ENCODE measurements at places on chromosomes 13 and 19.
A peak's percentile ranks its signal among the peaks of the same experiment; 100 is the strongest.

GRCh38 chr19:17615889-17616685, 60.6 kb downstream of the COLGALT1 start:
- DNase-seq, result no peak

- peak; percentile 74 for DNase-seq
These were observed 17.3 kb downstream of the NUFIP1 start for GRCh38 chr13:44971656-44972595.

GRCh38 chr13:91348906-91349435, 1.5 kb downstream of the MIR17HG start:
- peak; percentile 75 for DNase-seq

DNA sequence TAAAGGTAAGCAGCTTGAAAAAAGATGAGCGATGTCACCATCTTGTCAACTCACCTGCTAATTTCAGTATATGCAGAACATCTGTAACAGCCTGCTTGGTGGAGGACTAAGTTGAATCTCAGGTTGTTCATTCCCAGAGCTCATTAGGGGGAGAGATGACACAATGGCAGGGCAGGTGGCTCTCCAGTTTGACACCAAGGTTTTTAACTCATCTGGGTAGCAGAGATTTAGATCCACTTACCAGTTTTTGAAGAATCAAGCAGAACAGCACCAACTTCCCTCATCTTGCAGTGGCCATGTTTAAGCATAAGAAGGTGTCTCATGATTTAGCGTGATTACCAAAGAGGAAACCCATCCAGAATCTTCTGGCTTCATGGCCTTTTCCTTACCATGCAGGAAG, 168.3 kb downstream of the TSHZ3 start:
- no peak for DNase-seq

DNA sequence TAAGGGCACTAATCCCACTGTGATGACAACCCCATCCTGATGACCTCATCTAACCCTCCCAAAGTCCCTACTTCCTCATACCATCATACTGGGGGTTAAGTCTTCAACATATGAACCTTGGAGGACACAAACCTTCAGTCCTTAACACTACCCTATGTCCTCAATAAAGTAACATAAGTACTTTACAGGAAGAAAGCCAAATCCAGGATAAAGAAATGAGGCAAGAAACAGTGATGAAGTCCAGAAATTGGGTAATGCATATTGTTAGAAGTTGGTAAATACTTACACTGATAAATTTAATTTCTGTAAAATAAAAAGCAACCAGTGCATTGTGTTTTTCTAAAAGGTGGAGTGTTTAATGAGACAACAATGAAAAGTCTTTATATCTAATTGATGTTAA, 284.8 kb upstream of the SOX21 start:
- peak; percentile 11 for DNase-seq

- DNase-seq, result peak; percentile 9
These were observed 72.5 kb downstream of the ZNF708 start for GRCh38 chr19:21256722-21257121.

- peak; percentile 30 for DNase-seq
These were observed 14.4 kb downstream of the PAK4 start for GRCh38 chr19:39139971-39140453.

GRCh38 chr19:38537071-38537936, 80.4 kb downstream of the MAP4K1 start:
- no peak for DNase-seq

GRCh38 chr19:47603706-47604565, 5.0 kb upstream of the BICRA start:
- no peak for DNase-seq

DNA sequence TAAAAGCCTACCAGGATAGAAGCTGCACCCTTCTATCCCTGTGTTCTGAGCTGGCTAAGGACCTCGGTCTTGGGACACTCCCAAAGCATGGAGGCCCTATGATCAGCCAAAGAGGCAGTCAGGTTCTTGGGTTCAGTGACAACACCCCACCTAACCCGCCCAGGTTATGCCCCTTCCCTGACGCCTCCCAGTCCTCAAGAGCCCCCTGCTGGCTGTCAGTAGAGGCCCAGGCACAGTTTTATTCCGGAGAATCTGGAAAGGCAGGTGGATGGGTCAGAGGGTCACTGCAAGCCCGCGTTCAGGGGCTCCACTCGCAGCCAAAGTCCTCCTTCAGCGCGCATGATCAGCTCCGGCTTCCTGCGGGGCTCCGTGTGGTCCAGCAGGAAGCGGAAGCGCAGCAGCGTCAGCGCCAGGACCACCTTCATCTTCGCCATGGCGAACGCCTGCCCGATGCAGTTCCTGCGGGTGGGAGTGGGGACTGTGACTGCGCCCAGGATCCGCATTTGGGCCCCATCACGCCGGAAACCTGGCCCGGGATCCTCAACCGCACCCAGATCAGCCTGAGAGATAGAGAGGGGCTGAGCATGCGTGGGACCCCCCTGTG, 22.3 kb downstream of the OR10H3 start:
- no peak for DNase-seq

- DNase-seq, result no peak
These were observed 84.7 kb downstream of the ERCC5 start for GRCh38 chr13:102930566-102930965.

DNA sequence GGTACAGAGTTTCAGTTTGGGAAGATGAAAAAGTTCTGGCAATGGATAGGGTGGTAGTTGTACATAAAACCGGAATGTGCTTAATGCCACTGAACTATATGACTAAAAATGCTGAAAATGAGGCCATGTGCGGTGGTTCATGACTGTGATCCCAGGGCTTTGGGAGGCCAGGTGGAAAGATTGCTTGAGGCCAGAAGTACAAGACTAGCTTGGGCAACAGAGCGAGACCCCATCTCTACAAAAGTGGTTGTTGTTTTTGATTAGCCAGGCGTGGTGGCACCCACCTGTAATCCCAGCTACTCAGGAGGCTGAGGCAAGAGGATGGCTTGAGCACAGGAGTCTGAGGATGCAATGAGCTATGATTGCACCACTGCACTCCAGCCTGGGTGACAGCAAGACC, 12.8 kb downstream of the SMAD9 start:
- DNase-seq, result no peak

- DNase-seq, result no peak
These were observed 824 bp upstream of the ZNF331 start for GRCh38 chr19:53537121-53537520.

- DNase-seq, result peak; percentile 100
These were observed 29.1 kb upstream of the CSNK1A1L start for GRCh38 chr13:37134411-37135041.

DNA sequence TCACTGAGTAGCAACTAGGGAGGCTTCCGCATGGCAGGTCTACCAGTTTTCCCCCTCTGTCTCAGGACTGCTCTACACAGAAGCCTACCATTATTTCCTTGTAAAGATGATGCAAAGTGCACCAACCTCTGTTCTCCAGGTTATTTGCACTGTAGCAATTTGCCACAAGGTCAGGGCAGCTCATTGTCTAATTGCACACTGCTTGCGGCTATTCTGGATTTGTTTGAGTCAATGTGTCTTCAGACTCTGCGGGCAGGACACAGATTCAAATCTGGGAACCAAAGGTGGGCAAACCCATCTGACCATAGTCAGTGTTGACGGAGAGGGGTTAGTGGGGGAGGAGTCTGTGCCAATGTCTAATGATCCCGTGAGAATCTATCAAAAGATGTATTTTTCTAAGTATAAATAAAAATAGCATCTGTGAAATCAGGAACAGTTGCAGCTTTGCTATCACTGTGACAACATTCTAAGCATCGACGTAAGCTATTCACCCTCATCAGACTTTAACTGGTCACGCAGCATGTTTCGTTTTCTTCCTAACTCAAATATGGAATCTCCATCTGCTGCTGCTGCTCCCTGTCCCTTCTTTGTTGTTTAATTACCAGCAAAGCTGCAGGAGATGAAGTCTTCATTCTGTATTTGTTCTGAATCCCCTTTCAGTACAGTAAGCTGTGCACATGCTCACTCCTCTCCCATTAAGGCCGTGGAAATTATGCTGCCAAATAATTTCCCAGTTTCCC, 26.4 kb downstream of the CYSLTR2 start:
- DNase-seq, result no peak

GRCh38 chr19:8639821-8640401, 9.5 kb downstream of the NFILZ start:
- no peak for DNase-seq

DNA sequence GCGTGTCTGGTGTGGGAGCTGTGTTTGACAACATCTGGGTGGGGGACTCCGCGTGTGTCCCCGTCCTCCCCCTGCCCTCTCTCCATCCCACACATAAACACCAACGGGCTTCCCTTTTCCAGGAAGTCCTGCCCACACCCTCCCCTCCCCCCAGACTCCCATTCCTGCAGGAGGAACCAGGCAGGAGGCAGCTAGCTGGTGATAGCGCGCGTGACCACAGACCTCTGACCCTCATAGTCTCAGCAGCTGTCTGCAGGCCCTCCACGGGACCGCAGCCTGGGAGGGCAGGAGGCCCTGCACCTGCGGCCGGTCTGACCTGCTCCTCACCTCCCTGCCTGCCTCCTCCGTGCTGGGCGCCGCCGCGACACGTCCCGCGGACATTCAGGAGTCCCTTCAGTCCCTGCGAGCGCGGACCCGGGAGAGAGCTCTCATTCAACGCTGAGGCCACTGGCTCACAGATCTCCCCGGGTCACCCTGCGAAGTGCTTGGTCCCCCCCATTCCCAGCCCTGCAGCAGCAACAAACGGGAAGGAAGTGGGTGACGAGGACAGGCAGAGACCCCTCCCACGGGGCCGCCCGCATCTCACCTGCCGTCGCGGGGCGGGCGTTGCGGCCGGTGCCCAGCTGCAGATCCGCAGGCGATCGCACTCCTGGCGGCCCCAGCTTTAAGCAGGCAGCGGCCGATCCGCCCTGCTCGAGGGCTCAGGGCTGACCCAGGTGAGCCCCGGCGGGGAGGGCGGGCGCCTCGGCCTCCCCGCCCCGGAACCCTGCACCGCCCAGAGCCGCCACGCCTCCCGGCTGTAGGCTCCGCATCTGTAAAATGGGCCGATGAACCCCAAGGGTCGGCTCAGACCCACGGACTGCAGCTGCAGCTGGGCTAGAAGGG, 1.1 kb upstream of the ACP5 start:
- DNase-seq, result peak; percentile 32

DNA sequence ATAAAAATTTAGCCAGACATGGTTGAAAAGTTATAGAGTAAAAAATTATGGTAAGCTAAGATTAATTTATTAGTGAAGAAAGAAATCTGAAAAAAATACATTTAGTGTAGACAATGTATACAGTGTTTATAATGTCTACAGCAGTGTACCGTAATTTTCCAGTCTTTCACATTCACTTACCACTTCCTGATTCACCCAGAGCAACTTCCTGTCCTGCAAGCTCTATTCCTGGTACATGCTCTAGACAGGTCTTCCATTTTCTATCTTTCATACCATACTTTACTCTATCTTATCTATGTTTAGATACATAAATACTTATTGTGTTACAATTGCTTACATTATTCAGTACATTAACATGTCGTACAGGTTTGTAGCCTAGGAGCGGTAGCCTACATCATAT, 1387.8 kb upstream of the ATXN8OS start:
- no peak for DNase-seq

- no peak for DNase-seq
These were observed 734.0 kb upstream of the PCDH9 start for GRCh38 chr13:67964091-67964490.

- DNase-seq, result no peak
These were observed 11.4 kb downstream of the ARID3A start for GRCh38 chr19:937259-937694.

GRCh38 chr19:28472843-28473242, 740.1 kb downstream of the UQCRFS1 start:
- DNase-seq, result no peak

DNA sequence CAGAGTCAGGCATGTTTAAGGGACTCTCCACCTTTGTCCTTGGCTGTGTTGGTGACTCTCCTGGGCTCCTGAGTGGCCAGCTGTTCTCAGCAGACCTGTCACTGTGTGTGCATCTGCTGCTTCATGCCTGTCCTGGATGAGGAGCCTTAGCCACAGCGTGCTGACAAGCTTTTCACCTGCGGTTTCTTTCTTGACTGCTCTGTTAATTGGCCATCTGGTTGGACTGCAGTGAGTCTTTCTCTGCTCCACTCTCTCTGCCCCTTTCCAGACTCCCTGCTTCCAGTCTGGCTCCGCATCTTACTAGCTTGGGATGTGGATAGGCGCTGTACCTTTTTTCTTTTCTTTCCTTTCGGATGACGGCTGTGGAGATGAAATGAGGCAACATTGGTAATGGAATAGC, 38.8 kb downstream of the POLR1D start:
- DNase-seq, result no peak

GRCh38 chr13:29969286-29969685, 118.9 kb upstream of the UBL3 start:
- peak; percentile 98 for DNase-seq

DNA sequence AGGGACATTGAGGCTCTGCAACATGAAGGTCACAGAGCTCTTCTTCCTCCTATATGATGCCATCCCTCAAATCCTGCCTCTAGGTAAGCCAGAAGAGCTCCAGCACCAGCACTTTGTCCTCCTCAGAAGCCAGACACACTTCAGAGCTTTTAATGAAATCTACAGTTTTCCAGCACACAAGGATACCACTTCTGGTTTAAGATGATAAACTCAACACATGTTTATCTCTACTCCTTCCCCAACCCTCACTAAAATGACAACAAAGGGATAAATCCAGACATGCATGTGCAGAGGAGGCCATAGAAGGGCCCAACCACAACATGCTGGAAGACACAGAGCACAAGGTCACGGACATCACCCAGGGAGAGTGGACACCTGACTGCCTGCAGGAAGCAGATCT, 195.3 kb downstream of the USP12 start:
- DNase-seq, result no peak

DNA sequence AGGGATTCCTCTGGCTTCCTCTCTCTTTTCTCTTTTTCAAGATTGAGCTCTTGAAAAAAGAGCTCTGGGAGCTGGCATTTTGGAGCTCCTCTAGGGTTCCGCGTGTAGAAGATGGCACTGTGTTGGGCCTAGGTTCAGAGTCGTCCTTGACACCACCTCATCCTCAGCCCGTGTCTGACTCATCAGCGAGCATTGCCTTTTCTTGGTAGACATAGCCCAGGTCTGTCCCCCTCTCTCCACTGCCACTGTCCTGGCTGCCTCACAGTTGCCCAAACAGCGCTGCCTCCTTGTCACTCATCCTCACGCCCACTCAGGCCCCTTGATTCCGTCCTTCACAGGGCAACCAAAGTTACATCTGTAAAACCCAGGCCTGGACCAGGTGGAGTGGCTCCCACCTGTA, 24.6 kb downstream of the PAK4 start:
- DNase-seq, result no peak

DNA sequence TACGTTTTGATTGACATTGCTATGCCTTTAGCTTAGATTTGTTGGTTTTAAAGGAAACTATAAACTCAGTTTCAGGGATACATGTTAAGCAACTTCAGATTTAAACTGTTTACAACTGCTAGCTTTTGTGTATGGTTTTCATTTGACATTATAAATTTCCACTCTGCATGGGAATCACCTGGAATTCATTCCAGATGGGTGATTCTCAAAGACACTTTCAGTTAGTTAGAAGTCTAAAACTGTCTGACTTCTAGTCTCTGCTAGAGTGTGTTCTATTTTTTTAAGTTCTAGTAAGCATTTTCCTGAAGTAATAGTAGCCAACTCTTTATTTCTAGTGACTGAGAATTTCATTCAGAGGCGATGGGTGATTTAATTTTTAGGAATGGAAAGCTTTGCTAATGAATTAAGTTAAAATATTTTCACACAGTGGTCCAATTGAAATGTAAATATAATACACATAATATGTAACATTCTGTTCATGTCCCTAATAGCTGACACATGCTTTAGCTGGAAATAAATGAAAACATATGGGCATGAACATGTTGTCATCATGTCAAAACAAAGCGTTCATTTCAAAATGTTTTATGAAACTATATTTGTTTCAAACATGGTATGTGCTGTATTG, 58.3 kb upstream of the CSNK1A1L start:
- no peak for DNase-seq

- no peak for DNase-seq
These were observed 1192.2 kb downstream of the EFNB2 start for GRCh38 chr13:105343134-105343806.

GRCh38 chr19:38030686-38031422, 123.8 kb downstream of the SIPA1L3 start:
- no peak for DNase-seq
